ENCODE measurements at places on chromosomes 13 and 19.

DNA sequence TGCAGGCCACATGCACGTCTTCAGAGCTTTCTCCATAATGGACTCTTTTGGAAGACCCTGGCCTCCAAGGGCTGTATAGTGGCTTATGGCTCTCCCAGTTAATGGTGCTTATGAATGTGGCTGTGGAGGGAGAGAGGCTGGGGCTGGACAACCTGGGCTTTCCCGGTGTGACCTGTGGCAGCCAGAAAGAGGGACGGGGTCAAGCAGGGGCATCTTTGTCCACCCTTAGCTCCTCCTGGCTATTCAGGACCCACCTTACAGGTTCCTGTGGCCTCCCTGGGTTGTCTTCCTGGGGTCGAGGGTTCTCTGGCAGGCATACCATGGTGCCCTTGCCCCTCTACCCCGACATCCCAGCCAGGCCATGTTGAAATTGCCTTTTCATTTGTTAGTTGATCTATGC lies 75.6 kb downstream of the SIPA1L3 start:
- H3K4me1 ChIP-seq: no peaks in the 10 kb centered on the region
- no peak overlapping the region for H3K27ac ChIP-seq
- H3K27me3 ChIP-seq: no peaks in the 10 kb centered on the region
- no peak for DNase-seq

- no peak overlapping the region for H3K4me3 ChIP-seq
- no peaks in the 10 kb centered on the region for H3K27me3 ChIP-seq
- no peak for DNase-seq
- no peak overlapping the region for H3K27ac ChIP-seq
These were observed 400.0 kb downstream of the LMO7 start for GRCh38 chr13:76036176-76036575.

- no peaks in the 10 kb centered on the region for H3K4me1 ChIP-seq
- no peaks in the 10 kb centered on the region for H3K36me3 ChIP-seq
- H3K4me3 ChIP-seq: no peak overlapping the region
- DNase-seq: no peak
- H3K27me3 ChIP-seq: no peaks in the 10 kb centered on the region
These were observed 3.4 kb upstream of the N4BP2L1 start for GRCh38 chr13:32431361-32431760.

DNA sequence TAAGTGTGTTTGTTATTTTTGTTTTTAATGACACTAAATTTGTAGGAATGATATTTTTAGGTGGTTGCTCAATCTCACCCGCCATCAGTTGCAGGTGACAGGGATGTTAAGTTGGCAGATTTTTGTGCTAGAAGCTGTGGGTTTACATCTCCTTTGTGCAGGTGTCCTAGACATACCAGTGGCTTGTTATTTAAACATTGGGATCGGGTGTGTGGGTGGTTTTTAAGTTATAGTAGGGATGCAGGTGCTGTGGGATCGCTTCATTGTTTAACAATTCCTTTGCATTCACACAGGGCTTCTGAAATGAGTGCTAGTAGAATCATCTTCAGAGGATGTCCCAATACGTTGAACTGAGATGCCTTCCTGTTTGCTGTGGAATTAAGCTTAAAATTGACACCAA lies 100.0 kb downstream of the SHISA2 start:
- no peak overlapping the region for H3K4me3 ChIP-seq
- no peaks in the 10 kb centered on the region for H3K4me1 ChIP-seq
- H3K27me3 ChIP-seq: no peaks in the 10 kb centered on the region
- no peak for DNase-seq
- no peaks in the 10 kb centered on the region for H3K36me3 ChIP-seq

DNA sequence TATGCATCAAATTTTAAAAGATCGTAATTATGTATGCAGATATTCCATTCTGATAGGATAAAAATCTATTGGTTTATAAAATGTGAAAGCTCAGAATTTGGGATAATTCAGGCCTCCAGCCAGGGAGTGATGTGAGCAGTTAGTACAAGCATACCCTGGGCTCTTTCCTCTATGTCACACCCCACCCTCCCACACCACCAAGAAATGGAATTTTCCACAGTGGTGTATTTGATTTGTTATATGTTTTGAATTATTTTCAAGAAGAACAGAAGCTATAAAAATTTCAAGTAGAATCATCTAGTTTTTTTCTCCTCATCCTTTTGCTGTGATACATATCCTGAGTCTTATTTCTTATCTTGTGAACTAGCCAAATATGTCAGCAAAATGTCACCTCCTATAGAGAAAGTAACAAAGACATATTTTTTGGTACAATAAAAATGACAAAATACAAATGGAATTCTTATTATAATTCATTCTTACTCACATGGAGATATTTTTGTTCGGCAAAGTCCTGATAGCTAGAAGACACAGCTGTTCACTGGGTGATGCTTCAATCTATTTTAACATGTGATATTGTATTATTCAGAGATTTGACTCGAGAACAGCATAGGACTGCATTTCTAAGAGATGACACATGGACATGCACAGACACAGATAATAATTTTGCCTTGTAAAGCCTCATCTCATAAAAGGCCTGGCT lies 61.2 kb upstream of the FRY start:
- no peak overlapping the region for H3K4me3 ChIP-seq
- no peaks in the 10 kb centered on the region for H3K27me3 ChIP-seq
- no peak overlapping the region for H3K27ac ChIP-seq

GRCh38 chr13:111338841-111339240 lies 18.4 kb downstream of the TEX29 start:
- H3K4me1 ChIP-seq: no peaks in the 10 kb centered on the region
- DNase-seq: peak; percentile 33
- no peak overlapping the region for H3K27ac ChIP-seq
- peaks cover 4% of the 10 kb centered on the region for H3K36me3 ChIP-seq
